Stimulated activated CD4-positive, alpha-beta T cell treated with anti-CD3 and anti-CD28 coated beads, Interleukin-2, amount 100 ng/mL, for 24 hours (primary cell): ENCODE measurements at places on chromosomes 3 and 15.

DNA sequence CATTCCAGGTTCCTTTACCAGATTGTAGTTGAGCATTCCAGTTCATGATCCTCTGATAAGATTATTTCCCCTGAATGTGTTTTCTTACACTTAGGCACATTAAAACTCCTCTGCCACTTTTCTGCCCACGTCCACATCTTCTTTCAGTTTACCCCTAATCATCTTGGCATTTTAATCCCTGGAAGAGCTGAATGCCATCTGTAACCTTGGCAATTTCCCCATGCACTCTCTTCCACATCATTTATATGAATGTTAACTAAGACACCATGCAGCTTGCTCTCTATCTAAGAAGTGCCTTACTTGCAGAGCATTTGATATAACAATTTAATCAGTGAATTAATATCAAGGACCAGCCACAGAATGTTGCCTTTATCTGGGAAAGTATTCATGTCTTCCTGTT is 25.8 kb downstream of the TIMP4 start:
- DNase-seq: no peak

DNA sequence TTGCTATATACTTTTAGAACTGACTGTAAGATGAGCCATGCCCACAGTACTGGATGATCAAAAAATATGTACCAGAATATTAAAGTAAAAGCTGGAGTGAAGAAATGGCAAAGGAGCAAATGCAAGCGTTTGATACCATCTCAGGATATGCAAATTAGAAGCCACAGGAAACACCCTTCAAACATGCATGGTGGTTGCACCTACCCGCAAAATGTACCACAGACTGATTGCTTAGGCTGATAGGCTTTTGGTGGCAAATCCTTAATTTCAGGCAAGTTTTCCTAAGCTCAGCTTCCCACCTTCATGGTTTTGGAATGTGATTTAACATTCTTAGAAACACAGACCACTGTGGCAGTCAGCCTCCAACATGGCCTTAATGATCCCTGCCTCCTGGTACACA is 149.0 kb downstream of the PDZRN3 start:
- no peak for DNase-seq

DNA sequence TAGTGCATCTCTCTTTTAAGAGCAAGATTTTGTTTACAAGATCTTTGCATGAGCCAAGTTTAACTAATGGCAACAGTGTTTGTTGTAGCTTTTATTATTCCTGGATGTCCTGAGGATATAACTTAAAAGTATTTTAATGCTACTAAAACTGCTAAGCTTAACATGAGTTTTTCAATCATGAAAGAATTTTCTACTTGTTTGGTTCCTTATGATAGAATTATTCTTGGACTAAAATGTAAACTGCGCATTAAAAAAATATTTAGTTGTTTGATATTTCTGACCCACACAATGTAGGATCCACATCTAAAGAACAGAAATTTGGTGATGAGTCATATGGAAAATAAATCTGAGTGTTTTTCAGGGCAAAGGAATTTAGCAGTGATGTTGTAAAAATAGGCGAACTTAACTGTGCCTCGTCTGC is 70.8 kb downstream of the RAP2B start:
- DNase-seq: no peak

GRCh38 chr3:176172492-176172891 is 1024.8 kb downstream of the TBL1XR1 start:
- DNase-seq: no peak

GRCh38 chr15:43246261-43246774 is 20.4 kb downstream of the TGM5 start:
- DNase-seq: no peak

- DNase-seq: no peak
Measured at GRCh38 chr15:39433376-39433775, 147.5 kb upstream of the THBS1 start.

DNA sequence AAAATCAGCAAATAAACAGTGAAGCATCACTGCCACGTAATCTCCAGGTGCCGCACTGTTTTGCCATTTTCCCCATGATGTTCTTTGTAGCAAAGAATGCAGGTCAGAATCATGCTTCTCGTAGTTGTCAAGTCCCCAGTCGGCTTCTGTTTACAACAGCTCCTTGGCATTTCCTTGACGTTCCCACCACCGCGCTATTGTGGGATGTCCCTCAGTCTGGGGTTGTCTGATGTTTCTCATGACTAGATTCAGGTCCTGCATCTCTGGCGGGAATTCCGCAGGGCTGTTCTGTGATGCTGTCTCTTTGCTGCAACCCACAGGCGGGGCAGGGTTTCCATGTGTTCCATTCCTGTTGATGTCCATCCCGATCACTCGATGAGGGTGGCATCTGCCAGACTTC is 117.9 kb upstream of the SMAD3 start:
- DNase-seq: no peak

GRCh38 chr3:12934431-12934830 is 93.1 kb upstream of the RPL32 start:
- DNase-seq: no peak
